ENCODE measurements at places on chromosomes 2 and 18. TPM values are rescaled to one million over a fixed set of nuclear protein-coding genes. Genes with fewer than 3 reads are reported as not detected.

- no peaks in the 10 kb centered on the region for H3K4me1 ChIP-seq
- H3K27me3 ChIP-seq: no peaks in the 10 kb centered on the region
- H3K27ac ChIP-seq: no peak overlapping the region
Observed at GRCh38 chr2:88538362-88538917, 85.9 kb upstream of the FOXI3 start.

GRCh38 chr2:149038442-149039212 lies at the start of gene LYPD6B:
TSS of gene LYPD6B (plus strand) at chr2:149038699. CDS start at chr2:149130949, 92,250 bp downstream.
- peak within 1 kb of the TSS; percentile 49 for H3K27ac ChIP-seq
- H3K27me3 ChIP-seq: no peaks in the 10 kb centered on the region
- H3K4me3 ChIP-seq: peak within 1 kb of the TSS; percentile 91
- DNase-seq: peak; percentile 49

DNA sequence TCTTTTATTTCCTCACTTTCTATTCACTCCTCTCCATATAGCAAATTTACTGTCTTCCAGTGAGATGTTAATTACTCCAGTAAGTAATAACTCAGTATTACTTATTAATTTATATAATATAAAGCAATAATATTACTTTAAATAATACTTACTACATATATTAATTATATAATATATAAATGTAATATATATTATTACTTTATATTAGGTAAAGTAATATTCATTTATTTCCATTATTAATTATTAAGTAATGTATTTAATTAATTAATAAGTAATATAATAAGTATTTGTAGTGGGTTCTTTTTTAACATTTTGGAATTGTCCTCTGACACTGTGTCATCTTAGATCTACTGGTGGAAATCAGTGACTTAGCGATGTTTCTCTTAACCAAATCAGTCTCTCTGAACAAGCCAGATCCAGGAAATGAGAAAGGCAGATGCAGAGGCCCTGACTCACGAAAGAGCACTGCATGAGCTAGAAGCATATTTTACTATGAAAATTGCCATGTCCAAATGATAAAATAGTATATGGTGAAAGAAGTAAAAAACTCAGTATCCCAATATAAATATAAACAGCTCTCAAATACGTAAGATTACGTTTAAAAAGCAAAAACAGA lies 115.9 kb downstream of the DSEL start:
- no peaks in the 10 kb centered on the region for H3K36me3 ChIP-seq
- no peaks in the 10 kb centered on the region for H3K27me3 ChIP-seq
- H3K4me1 ChIP-seq: no peaks in the 10 kb centered on the region

Gene PROKR1
- total RNA-seq: not detected

Gene SPATA3
- total RNA-seq: not detected

Gene PDE1A
- not detected for total RNA-seq

Gene SPHKAP
- not detected for total RNA-seq
